ENCODE measurements at places on chromosomes 1 and 21. TPM values are rescaled to one million over a fixed set of nuclear protein-coding genes. Genes with fewer than 3 reads are reported as not detected.

GRCh38 chr1:61273861-61274260 lies 191.5 kb downstream of the NFIA start:
- H3K36me3 ChIP-seq: no peaks in the 10 kb centered on the region
- H3K4me1 ChIP-seq: no peaks in the 10 kb centered on the region
- H3K27ac ChIP-seq: no peak overlapping the region
- no peak for DNase-seq
- no peak overlapping the region for H3K4me3 ChIP-seq
- H3K27me3 ChIP-seq: no peaks in the 10 kb centered on the region

DNA sequence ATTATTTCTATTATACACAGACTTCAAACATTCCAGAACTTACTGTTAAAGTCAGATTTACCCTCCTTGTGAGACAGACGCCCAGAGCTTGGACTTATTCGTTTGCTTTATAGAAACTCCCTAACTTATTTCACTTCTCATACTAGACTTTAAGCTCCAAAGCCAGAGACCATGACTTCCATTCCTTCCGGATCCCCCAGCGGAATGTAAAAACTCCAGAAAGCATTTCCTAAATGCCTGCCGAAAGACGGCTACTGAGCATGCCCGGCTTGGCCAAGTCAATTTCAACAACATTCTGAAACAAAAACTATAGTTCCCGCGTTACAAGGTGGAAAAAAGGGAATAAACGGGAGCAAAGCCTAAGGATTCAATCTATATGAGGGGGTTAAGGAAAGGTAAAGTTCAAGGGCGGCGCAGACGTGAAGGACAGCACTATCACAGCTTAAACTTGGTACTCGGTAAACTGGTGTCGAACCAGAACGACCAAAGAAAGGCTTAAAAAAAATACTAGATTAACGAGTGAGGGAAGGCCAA lies 1.1 kb downstream of the USP48 start:
- H3K4me1 ChIP-seq: peaks cover 8% of the 10 kb centered on the region
- peaks cover 9% of the 10 kb centered on the region for H3K36me3 ChIP-seq
- DNase-seq: peak; percentile 65
- no peaks in the 10 kb centered on the region for H3K27me3 ChIP-seq

The INSRR gene
- total RNA-seq: not detected

The NR0B2 gene
- not detected for total RNA-seq

DNA sequence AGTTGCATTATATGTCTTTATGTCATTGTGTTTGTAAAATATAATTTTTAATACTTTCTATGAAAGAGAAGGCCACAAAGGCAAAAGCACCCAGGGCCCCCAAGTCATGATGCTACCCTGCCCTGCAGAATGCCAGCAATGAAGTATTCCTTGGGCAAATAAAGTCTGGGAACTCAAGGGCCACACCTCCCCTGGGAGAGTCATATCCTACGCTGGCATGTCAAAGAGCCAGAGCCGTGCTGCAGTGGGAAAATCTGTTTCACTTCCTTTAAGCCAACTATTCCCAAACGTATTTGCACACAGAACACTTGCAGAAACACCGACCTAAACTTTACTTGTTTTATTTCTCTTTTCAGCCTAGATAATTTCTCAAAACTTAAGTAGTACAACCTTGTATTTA lies 98.4 kb upstream of the KAZN start:
- H3K27me3 ChIP-seq: no peaks in the 10 kb centered on the region
- H3K4me3 ChIP-seq: no peak overlapping the region
- no peaks in the 10 kb centered on the region for H3K36me3 ChIP-seq
- DNase-seq: no peak
- no peak overlapping the region for H3K27ac ChIP-seq

GRCh38 chr1:67889466-67889865 lies 56.2 kb upstream of the GNG12 start:
- H3K27me3 ChIP-seq: no peaks in the 10 kb centered on the region
- no peak for DNase-seq
- H3K27ac ChIP-seq: peak overlapping the region; percentile 98
- H3K4me1 ChIP-seq: peaks cover 68% of the 10 kb centered on the region
- H3K36me3 ChIP-seq: no peaks in the 10 kb centered on the region

GRCh38 chr1:65952696-65953095 lies 160.0 kb downstream of the PDE4B start:
- no peaks in the 10 kb centered on the region for H3K27me3 ChIP-seq
- DNase-seq: no peak
- no peaks in the 10 kb centered on the region for H3K4me1 ChIP-seq
- H3K36me3 ChIP-seq: no peaks in the 10 kb centered on the region
- no peak overlapping the region for H3K27ac ChIP-seq

DNA sequence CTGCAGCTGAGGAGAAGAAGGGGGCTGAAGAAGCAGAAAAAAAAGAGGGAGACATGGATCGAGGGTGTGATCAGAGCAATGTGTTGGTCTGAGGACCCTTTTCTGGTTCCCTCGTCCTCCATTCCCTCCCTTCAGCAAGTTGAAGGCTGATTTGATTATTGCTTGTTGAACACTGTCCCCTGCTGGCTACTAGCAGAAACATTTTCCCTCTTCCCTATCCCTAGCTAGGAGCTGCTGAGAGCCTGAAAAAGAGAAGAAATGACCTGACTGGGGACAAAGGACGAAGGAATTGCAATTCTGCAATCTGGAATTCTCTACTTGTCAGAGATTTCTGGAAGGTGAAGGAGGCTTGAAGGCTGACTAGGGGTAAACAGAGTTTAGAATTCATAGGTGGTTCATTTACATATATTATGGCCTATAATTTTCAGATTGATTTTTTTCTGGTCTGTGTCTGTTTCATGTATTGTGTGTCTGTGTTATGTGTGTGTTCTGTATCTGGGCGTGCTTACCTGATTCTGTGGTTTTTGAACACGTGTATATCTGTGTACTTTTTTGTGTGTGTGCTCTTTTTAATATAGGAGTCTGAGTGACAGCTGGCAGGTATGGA lies 9.8 kb downstream of the NHLH1 start:
- H3K36me3 ChIP-seq: no peaks in the 10 kb centered on the region
- DNase-seq: peak; percentile 60
- no peaks in the 10 kb centered on the region for H3K27me3 ChIP-seq
- no peak overlapping the region for H3K4me3 ChIP-seq
- no peak overlapping the region for H3K27ac ChIP-seq
- H3K4me1 ChIP-seq: peaks cover 24% of the 10 kb centered on the region

DNA sequence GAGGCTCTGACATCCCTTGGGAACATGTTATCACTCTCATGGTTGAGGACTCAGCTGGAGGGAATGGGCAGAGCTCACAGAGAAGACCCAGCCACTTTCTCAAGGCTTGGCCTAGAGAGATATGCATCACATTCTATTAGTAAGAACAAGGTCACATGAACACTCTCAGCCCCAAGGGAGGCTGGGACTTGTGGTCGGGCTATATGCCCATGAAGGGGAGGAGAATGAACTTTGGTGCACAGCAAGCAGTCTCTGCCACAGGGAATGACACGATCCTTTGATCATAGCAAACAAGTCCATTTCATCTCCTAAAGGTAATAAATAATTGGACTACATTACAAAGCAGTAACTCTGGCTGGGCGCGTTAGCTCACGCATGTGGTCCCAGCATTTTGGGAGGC lies 105.7 kb downstream of the SYF2 start:
- no peak overlapping the region for H3K27ac ChIP-seq
- H3K4me1 ChIP-seq: peaks cover 14% of the 10 kb centered on the region
- DNase-seq: no peak
- H3K36me3 ChIP-seq: no peaks in the 10 kb centered on the region
- no peaks in the 10 kb centered on the region for H3K27me3 ChIP-seq
- H3K4me3 ChIP-seq: no peak overlapping the region

DNA sequence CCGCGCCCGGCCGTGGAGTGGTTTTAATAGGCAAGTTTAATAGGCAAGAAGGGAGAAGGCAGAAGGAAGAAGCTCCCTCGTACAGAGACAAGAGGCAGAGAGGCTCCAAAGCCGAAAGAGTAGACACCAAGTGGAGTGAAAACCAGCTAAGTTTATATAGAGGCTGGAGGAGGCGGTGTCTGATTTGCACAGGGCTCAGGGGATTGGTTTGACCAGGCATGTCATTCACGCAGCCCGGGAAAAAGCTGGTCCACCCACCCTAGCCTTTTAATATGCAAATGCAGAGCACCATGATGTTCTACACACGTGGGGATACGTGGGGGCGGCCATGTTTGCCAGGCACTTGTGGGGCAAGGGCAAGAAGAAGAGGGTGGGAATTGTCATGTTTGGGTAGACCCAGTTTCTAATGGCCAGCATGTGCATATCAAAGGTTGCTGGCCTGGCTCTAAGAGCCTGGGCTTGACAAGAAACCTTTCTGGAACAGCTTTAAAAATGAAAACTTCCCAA lies 18.0 kb upstream of the SOD1 start:
- no peak overlapping the region for H3K4me3 ChIP-seq
- no peaks in the 10 kb centered on the region for H3K4me1 ChIP-seq
- H3K27ac ChIP-seq: no peak overlapping the region
- H3K36me3 ChIP-seq: no peaks in the 10 kb centered on the region
- no peak for DNase-seq
- no peaks in the 10 kb centered on the region for H3K27me3 ChIP-seq

DNA sequence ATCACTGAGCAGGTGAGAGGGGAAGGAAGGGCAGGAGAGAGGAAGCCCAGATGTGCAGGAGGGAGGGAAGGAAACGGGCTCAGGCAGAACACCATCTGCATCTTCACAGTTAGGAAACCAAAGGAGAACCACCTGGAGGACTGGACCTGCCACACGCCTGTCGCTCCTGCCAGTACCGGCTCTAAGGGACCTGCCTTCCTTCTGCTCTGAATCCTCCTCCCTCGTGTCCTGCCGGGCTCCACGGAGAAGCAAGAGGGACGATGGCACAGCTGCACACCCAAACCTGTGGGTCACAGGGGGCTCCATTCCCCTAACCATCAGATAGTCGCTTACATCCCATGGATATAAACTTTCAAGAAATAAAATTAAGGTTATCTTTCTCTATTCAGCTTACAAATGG lies 56.1 kb downstream of the TOR1AIP2 start:
- H3K27ac ChIP-seq: no peak overlapping the region
- no peaks in the 10 kb centered on the region for H3K27me3 ChIP-seq
- H3K36me3 ChIP-seq: no peaks in the 10 kb centered on the region
- H3K4me3 ChIP-seq: no peak overlapping the region

The CELA2B gene
- total RNA-seq: not detected

- H3K4me1 ChIP-seq: no peaks in the 10 kb centered on the region
- no peak overlapping the region for H3K4me3 ChIP-seq
- H3K36me3 ChIP-seq: peaks cover 98% of the 10 kb centered on the region
- H3K27me3 ChIP-seq: no peaks in the 10 kb centered on the region
- no peak overlapping the region for H3K27ac ChIP-seq
These were observed 18.1 kb downstream of the SON start for GRCh38 chr21:33560965-33561364.

DNA sequence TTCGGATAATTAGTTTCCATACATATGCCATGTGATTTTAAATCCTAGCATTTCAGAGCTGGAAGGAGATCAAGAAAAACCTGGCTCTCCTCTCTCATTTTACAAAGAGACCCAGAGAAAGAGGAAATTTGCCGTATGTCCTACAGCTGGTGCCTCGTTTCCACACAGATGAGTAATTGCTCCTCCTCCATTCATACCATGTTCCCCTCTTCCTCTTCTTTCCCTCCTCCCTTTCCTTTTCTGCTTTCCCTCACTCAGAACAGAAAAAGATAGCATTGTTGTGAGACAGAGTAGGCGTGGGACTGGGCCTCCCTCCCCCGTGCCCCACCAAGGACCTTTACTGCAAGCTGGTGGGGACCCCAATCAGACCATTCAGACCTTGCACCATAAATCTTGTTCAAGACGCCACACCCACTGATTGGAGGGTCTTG lies 13.7 kb upstream of the SLC44A3 start:
- no peaks in the 10 kb centered on the region for H3K27me3 ChIP-seq
- DNase-seq: no peak
- peaks cover 41% of the 10 kb centered on the region for H3K4me1 ChIP-seq

The DRAXIN gene
- total RNA-seq: not detected

The FYB2 gene
- not detected for total RNA-seq

- H3K4me1 ChIP-seq: peaks cover 16% of the 10 kb centered on the region
- H3K27ac ChIP-seq: no peak overlapping the region
- no peak overlapping the region for H3K4me3 ChIP-seq
- no peak for DNase-seq
These were observed 60.9 kb downstream of the SLX9 start for GRCh38 chr21:45000637-45001133.

DNA sequence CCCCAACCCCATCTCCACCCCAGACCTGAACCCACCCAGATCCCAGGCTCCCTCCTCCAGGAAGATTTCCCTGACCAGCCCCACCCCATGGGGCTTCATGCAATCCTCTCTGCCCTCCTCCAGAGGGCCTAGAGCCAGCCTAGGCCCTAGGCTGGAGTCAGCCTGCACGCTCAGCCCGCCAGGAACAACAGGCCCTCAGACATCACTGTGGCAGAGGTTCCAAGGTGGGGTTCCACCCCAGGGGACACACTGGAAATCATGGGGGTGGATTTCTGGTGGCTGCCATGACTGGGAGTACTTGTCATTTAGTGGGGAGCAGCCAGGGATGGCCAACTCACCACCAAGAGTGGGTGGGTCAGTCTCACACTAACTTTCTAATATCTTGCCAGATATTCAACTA lies 122.0 kb downstream of the GLIS1 start:
- H3K27ac ChIP-seq: no peak overlapping the region
- no peak for DNase-seq
- H3K4me1 ChIP-seq: no peaks in the 10 kb centered on the region
- no peaks in the 10 kb centered on the region for H3K27me3 ChIP-seq
- no peak overlapping the region for H3K4me3 ChIP-seq

The KRTAP19-3 gene
- total RNA-seq: not detected

The FCAMR gene
- total RNA-seq: not detected

DNA sequence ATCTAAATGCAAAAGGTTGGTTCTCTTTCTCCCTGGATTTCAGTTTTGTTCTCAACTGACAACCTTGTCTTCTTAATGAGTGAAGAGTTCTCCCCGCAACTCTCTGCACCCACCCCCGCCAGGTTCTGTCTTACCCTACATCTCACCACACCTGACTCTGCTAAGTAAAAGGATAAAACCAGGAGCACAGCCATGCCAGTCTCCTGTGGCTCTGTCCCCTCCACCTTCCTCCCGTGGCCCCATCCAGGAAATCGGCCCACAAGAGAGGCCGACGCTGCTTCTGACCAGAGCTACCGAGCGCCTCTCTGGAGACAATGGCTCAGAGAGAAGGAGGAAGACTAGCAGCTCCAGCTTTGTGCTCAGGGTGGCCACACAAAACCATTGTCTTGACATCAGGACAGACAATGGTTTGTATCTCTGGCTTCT lies 72.2 kb downstream of the PLEKHA6 start:
- peaks cover 18% of the 10 kb centered on the region for H3K4me1 ChIP-seq
- H3K27me3 ChIP-seq: no peaks in the 10 kb centered on the region
- H3K27ac ChIP-seq: no peak overlapping the region
- no peaks in the 10 kb centered on the region for H3K36me3 ChIP-seq
- no peak overlapping the region for H3K4me3 ChIP-seq
- DNase-seq: no peak

DNA sequence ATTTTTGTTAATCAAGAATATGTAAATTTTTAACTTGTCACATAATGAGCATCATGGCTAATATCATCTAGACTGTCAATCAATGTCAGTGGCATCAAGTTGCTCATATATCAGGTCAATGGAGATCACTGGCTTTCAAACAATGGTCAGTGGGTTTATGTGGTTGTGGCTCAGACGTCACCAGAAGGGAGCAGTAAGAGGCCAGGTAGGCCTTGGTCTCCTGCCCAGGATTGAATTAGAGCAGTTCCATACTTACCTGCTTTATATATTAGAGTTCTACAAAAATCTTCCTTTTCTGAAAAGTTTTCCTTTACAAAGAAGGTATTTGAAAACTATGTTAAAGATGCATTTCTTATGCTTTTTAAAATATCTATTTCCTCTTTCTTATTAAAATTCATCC lies 206.3 kb upstream of the B3GALT2 start:
- H3K4me3 ChIP-seq: no peak overlapping the region
- H3K36me3 ChIP-seq: no peaks in the 10 kb centered on the region
- H3K27me3 ChIP-seq: no peaks in the 10 kb centered on the region
- H3K4me1 ChIP-seq: no peaks in the 10 kb centered on the region
